ENCODE measurements at places on chromosomes 16 and 17. TPM values are rescaled to one million over a fixed set of nuclear protein-coding genes. Genes with fewer than 3 reads are reported as not detected.

Gene COTL1
- 16.3 TPM for total RNA-seq

Gene CCDC78
- 0.40 TPM for total RNA-seq

Gene ABCC11
- total RNA-seq, result 0.40 TPM

Gene DNAAF1
- 0.16 TPM for total RNA-seq

Gene GPR139
- total RNA-seq, result not detected

Gene VKORC1
- 22.3 TPM for total RNA-seq

Gene HBZ
- not detected for total RNA-seq

Gene KCTD5
- 37.7 TPM for total RNA-seq

Gene KRT16
- total RNA-seq, result 2,310 TPM

Gene NPB
- 0.24 TPM for total RNA-seq

Gene IRX3
- 38.9 TPM for total RNA-seq

DNA sequence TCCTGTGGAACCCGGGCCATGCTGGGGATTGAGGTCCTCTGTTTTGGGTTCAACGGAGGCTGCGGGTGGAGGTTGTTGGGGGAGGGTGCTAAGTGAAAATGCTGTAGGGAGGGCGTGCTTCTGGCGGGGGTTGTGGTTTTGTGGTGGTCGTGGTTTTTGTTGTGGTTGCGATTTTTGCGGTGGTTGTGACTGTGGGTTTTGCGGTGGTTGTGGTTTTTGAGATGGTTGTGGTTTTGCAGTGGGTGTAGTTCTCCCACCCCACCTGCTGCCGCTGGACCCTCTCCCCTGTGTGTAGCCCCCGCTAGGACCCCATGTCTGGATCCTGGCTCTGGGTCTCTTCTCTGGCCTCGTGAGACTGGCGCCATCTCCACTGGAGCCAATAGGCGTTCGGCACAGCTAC lies 4.9 kb upstream of the SSTR5 start:
- ATAC-seq, result no peak

- ATAC-seq, result no peak
Measured at GRCh38 chr17:17126131-17127110, 79.7 kb downstream of the PLD6 start.

- ATAC-seq, result no peak
Measured at GRCh38 chr16:87391324-87391949, 699 bp upstream of the MAP1LC3B start.

GRCh38 chr17:564526-565065 lies 150.0 kb downstream of the VPS53 start:
- ATAC-seq, result no peak

DNA sequence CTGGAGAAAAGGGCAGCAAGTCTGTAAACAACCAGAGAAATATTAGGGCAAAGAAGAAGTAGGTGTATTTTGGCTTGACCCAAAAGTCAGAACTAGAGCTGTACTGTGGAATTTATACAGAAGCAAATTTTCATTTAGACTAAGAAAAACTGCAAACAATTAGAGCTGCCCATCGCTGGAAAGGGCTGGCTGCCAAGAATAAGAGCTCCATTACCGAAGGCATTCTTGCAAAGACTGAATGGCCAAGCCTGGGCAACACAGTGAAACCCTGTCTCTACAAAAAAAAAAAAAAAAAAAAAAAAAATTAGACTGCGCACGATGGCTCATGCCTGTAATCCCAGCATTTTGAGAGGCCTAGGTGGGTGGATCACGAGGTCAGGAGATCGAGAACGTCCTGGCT lies 53.9 kb upstream of the TMC5 start:
- no peak for ATAC-seq

GRCh38 chr16:28553776-28554633 lies at the start of gene SGF29:
TSS of gene SGF29 (plus strand) at chr16:28553920. CDS start at chr16:28581070, 27,150 bp downstream.
- ATAC-seq, result peak; percentile 95

- ATAC-seq, result no peak
Measured at GRCh38 chr16:58028541-58029070, 3.1 kb downstream of the MMP15 start.

DNA sequence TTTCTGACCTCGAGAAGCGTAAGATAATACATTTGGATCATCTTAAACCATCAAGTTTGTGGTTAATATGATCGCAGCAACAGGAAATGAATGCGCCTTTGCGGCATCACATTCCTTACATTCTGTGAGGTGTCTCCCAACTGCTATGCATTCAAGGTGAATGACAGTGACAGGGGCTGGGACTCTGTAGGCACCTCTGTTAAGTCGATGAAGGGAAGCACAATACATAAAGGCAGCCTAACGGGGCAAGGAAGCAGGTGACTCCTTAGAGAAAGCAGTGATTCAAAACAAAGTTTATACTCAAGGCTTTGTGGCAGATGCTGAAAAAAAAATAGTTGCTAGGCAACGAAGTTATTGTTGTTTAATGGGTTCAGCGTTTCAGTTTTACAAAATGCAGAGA lies 21.6 kb upstream of the EVPL start:
- no peak for ATAC-seq

GRCh38 chr16:53083119-53083518 lies 28.3 kb downstream of the CHD9 start:
- ATAC-seq, result no peak

DNA sequence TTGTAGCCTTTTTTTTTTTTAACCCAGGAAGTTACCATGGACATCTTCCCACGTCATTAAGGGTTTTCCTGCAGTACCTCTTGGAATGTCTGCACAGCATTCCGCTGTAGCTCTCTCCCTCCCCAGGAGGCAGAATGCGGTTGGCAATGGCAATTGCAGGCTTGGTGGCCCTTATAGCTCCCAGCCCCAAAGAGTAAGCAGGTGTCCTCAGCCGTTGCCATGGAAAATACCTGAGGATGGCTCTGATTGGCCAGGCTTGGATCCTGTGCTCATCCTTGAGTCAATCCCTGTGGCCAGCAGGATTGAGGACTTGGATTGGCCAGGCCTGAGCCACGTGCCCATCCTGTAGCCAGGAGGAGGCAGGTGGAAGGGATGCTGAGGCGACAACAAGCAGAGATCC lies 15.5 kb upstream of the TIMP2 start:
- ATAC-seq, result no peak

DNA sequence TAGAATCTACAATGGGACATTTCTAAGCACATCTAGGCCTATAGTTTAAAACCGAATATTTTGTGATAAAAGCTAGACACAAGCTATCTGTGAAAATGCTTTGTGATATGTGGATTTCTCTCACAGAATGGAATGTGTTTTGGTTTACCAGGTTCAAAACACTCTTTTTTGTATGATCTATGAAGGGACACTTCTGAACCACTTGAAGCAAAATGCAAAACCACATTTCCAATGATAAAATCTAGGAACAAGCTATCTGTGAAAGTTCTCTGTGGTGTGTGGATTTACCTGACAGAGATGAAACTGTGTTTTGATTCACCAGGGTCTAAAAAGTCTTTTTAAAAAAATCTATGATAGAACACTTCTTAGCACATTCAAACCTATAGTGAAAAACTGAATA lies 2192.4 kb downstream of the TP53TG3F start:
- no peak for ATAC-seq

DNA sequence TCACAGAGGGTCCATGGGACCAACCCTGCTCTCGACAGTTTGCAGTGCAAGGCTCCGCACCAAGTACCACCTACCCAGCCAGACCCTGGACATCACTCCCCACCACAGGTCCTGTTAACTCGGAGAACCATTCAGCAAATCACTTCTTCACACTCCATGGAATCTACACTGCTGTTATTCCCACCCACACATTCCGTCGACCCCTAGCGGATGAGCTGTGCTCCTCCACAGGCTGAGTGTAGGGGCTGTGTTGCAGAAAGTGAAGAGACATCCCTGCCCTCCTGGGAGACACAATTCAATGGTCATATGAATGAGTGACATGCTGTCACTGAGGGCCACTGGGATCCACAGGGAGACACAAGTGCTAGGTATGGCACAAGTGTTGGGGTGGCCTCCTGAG lies 27.5 kb downstream of the MPG start:
- no peak for ATAC-seq

DNA sequence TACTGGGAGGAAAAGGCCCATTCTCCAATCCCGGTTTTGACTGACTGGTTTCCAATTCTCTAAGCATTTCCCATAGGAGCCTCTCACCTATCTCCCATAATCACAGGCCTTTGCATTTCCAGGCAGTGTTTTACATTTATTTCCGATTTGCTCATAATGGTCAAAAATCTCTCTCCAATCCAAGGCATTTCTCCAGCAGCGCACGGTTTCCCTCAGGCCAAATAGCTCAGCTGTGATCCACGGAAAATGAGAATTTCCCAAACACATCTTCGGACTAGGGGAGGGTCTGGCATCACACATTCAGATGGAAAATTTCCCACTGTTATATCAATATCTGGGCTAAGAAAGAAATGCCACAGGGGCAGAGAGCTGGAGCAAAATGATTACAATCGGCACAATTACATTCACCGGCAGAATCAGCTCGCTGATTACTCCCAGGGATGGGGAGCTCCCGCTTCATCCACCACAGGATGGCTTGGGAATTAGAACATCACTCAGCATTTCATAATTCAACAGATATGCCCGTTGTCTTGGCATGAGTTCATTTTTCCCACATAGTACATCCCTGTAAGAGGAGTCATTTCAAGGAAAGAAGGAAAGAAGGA lies 6.7 kb downstream of the PIPOX start:
- no peak for ATAC-seq

GRCh38 chr17:72995008-72995656 lies 97.4 kb downstream of the SLC39A11 start:
- ATAC-seq, result no peak

DNA sequence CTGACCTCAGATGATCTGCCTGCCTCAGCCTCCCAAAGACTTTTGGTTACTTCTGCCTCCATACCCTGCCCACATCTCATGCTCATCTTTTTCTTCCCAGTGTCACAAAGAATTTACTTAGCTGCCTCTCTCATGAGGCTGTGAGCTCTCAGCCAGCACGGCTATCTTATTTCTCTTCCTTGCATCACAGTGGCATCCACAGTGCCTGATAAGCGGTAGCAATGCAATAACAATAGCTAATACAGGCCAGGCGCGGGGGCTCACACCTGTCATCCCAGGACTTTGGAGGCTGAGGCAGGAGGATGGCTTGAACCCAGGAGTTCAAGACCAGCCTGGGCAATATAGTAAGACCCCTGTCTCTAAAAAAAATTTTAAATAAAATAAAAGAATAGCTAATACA lies 15.5 kb upstream of the MARVELD3 start:
- ATAC-seq, result no peak

DNA sequence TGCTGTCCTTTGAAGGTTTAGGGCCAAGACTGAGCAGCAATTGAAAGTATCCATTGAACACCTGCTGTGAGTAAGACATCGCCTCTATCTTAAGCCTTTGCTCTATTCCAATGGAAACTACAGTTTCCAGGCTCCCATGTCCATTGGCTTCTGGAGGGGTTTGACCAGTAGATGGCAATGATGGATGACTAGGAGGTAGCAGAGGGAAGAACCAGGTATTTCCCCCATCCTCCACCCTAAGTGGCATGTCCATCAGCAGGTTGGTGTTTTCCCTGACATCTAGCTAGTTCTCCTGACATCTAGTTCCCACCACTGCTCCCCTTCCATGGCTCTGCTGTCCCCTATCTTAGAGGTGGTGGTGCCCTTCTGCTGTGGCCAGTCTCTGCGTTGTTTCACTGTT lies 58.7 kb downstream of the CENPV start:
- ATAC-seq, result no peak

DNA sequence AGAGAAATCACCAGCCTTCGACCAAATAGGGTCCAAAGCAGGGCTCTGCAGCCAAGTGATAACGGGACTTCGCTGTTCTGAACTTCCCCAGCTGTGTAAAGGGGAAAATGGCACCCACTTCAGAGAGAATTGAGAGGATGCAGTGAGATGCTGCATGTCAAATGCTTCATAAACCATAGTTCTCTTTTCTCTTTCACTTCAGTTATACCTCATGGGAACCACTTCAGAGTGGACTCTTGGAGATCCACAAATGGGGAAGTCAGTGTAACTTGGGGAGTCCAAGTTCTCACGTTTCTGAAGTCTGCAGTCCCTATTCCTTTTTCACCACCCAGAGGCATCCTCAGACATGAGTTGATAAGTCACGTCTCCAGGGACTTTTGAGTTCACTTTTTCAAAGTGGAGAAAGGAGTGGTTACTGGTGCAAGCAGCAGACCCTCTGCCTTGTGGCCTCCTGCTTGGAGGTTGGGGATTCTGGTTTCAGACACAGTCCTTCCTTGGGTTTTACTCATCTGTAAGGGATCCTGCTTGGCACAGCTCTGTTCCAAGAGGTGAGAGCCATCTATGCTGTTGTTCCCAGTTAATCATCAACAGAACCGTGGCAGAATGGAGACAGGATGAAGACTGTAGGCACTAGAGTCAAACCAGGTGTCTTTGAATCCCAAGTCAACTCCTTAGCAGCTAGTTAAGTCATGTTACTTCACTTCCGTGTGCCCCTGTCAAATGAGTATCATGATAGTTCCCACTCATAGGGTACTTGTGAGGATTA lies 123.4 kb upstream of the NOL11 start:
- ATAC-seq, result no peak

GRCh38 chr17:28957277-28957991 lies 6.1 kb upstream of the PHF12 start:
- ATAC-seq, result no peak

DNA sequence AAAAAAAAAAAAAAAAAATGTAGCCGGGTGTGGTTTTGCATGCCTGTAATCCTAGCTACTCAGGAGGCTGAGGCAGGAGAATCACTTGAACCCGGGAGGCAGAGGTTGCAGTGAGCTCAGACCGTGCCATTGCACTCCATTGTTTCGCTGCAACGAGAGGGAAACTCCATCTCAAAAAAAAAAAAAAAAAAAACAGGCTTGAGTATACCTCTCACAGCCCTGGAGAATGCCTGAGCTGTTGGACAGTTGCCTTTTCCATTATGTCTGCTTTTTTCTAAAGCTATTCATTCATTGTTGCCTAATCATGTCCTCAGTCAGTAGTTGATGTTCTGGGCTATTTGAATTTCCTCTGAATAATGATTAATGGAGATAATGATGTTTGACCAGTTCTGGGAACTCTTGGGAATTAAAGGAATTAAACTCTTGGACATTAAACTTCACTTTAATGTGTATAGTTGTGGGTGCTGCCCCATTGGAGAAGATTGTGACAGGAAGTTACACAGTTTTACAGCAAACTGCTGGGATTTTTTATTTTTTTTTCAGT lies 11.8 kb downstream of the HMOX2 start:
- ATAC-seq, result peak; percentile 68
